ENCODE measurements at places on chromosomes 12 and 14.

DNA sequence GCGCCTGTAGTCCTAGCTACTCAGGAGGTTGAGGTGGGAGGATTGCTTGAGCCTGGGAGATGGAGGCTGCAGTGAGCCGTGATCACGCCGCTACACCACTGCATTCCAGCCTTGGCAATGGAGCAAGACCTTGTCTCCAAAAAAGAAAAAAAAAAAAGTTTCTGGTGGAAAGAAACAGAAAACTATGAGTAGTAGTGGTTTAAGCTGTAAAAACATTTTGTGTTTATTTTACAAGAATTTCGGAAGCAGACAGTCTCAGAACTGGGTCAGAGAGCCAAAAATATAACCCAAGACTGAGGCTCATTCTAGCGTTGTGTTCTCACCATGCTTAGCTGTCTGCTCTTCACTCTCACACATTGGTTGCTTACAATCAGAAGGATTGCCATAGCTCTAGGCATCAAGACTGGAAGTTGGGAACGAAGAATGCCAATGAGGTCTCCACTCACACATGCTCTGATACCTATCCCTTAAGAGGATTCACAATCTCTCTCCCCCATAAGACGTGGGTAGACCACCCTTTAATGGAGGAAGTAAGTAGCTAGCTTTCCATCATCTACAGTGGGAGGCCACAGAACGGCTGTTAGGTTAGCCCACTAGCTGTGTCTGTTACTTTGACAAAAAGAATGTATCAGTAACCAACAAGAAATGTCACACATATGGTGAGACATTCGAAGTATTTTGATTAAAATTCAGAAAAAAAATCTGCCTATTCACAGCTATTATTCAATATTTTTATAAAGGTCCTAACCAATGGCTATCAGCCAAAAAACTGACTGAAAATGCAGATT, 117.6 kb upstream of the RASSF8 start:
- no peak for DNase-seq

- no peak for DNase-seq
Observed at GRCh38 chr12:68981516-68981915, 48.5 kb upstream of the CPM start.

GRCh38 chr14:58794993-58795762, 157.4 kb downstream of the DACT1 start:
- DNase-seq: no peak

GRCh38 chr12:38934078-38934584, 28.7 kb upstream of the CPNE8 start:
- DNase-seq: no peak

DNA sequence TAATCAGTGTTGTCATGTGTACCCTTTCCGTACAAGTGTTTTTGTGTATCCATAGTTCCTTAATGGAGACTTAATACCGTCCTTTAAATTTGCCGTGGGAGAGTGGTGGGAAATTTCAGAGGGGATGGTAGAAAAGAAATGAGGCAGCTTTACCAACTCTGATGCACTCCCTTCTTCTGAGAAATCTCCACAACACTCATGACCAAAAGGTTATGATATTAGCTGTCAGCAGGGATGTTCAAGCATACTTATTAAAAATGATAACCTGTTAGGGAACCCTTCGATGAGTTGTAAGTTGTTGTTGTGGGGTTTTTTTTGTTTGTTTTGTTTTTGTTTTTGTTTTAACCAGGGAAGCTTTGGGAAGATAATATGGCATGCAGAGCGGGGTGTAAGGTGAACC, 12.5 kb downstream of the RAB21 start:
- DNase-seq: no peak

DNA sequence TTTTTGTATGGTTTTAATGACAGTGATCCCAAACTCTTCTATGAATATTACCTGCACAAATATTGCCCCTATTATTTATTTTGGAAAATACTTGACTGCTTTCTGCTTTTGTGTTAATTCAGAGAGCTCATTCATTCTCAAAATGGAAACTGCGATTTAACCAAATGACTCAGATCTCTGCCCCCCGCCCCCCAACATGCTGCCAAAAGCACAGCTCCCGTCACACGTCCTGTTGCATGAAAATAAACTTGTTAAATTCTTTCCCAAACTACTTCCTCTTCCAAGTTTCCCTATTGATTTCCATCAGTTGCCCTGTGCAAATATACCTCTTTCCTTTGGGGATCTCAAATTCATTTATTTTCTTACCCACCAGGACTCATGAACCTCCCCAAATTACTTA, 18.0 kb upstream of the NRDE2 start:
- no peak for DNase-seq

GRCh38 chr12:1970331-1970900, 33.8 kb downstream of the DCP1B start:
- no peak for DNase-seq

- DNase-seq: no peak
Observed at GRCh38 chr14:68757618-68758081, 35.2 kb downstream of the ZFP36L1 start.

- DNase-seq: peak; percentile 16
Observed at GRCh38 chr12:27751386-27752047, 28.5 kb upstream of the KLHL42 start.

DNA sequence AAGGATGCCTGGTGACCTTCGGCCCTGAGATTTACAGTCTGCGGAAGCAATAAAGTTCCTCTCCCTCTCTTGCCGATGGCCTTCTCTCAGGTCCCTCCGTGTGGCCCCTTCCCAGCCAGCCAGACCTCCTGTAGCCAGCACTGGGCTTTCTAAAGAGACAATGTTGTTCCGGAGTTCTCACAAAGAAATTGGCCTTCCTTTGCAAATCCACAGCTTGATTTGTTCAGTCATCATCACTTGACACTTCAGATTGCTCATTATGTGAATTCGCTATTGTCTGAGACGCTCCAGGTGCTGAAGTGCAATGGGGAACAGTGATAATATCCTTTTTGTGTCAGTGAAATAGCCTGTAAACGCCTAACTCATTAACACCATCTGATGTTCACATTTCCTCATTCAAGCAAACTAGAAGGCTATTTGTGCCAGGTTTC, 43.7 kb upstream of the GPHB5 start:
- peak; percentile 88 for DNase-seq

DNA sequence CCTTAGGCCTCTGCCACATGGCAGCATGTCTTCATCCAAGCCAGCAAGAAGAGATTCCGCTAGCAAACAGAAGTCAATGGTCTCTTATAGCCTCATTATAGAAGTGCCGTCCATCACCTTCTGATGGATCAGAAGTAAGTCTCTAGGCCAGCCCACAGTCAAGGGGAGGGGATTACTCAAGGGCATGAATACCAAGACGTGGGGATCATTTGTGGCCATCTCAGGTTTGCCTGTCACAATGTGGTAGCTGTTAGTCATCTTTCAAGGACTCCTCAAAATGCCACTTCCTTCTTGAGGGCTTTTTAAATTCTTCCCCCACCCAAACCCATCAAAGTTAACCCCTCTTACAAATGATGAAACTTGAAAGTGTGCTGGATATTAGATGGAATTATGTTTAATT, 8.1 kb upstream of the ADCY6 start:
- DNase-seq: no peak

- DNase-seq: no peak
Observed at GRCh38 chr14:22010545-22011252, 337.1 kb upstream of the OR4E1 start.

DNA sequence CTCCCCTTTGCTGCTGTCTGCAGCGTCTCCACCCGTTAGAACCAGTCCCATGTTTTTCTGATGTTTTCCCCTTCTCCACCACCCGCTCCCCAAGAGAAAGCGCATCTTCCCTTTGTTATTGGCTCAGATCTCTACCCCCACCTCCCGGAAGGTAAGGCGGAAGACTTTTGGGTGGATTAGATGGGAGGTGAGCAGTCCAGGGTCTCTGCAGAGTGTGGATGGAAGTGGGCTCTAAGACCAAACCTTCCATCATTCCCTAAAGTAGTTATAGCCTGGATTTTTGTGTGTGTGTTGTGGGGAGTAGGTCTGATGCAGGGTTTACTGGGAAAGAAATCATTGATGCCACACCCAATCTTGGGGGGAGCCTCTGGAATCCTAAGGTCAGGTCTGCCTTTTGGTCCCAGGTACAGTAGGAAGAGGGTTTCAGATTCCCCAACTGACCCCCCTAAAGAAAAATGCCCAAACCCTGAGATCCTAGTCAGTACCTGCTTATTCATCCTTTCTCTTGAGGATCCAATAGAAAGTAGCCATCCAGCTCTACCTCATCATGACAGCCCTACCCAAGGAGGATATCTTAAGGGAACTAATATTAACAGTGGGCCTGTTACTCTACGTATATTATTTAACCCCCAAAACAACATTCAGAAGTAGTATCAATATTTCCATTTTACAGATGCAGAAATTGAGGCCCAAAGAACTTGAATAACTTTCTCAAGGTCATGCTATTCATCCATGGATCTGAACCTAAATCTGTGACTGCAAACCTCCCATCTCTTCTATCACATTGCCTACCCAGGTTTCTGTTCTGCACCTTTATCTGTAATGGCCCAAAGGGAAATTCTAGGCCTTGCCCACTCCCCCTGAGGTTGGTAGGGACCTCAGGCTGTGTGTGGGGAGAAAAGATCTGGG, 1.1 kb downstream of the KIF5A start:
- no peak for DNase-seq
